Left ventricle myocardium inferior (tissue), 1 donor: ENCODE measurements at places on chromosomes 12 and 14. TPM values are rescaled to one million over a fixed set of nuclear protein-coding genes. Genes with fewer than 3 reads are reported as not detected.

GRCh38 chr12:80776706-80777105 is 60.0 kb downstream of the MYF5 start:
- no peaks in the 10 kb centered on the region for H3K27me3 ChIP-seq
- peaks cover 18% of the 10 kb centered on the region for H3K4me1 ChIP-seq
- peak overlapping the region; percentile 70 for H3K27ac ChIP-seq
- H3K36me3 ChIP-seq: no peaks in the 10 kb centered on the region
- no peak overlapping the region for H3K4me3 ChIP-seq

GRCh38 chr14:68767248-68767645 is 25.6 kb downstream of the ZFP36L1 start:
- H3K27ac ChIP-seq: no peak overlapping the region
- no peak for DNase-seq
- peaks cover 36% of the 10 kb centered on the region for H3K4me1 ChIP-seq
- H3K27me3 ChIP-seq: no peaks in the 10 kb centered on the region

Gene SSTR1
- total RNA-seq: 0.69 TPM

- no peaks in the 10 kb centered on the region for H3K27me3 ChIP-seq
- no peak overlapping the region for H3K27ac ChIP-seq
- no peak overlapping the region for H3K4me3 ChIP-seq
- DNase-seq: no peak
These were observed 249.5 kb upstream of the DCN start for GRCh38 chr12:91432089-91432488.

GRCh38 chr12:59403259-59403932 is 192.4 kb upstream of the SLC16A7 start:
- no peaks in the 10 kb centered on the region for H3K36me3 ChIP-seq
- DNase-seq: no peak
- no peaks in the 10 kb centered on the region for H3K4me1 ChIP-seq
- H3K27me3 ChIP-seq: no peaks in the 10 kb centered on the region
- H3K27ac ChIP-seq: no peak overlapping the region
- H3K4me3 ChIP-seq: peak overlapping the region; percentile 26

Gene BICDL1
- 0.08 TPM for total RNA-seq

DNA sequence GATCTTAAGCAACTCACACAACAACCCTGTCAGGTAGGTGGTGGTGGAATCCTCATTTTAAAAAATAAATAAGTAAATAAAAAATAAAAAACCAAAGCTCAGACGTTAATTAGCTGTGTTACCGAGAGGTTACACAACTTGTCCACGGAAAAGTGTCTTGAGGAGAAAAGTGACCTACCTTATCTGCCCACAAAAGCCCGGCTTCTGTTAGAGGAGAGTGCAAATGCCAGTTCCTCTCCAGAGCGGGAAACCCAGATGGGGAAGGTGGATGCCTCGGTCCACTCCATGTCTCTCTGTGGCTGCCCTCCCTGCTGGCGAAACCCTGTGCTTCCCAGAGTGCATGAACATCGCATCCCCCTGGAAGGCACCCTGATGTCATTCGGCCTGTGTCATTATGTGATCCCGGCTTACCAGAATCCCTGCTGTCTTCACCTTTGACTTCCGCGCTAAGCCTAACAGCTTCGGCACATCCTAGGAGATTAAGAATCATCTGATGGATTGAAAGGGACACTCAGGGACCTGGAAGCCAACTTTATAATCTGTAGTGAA is 6.4 kb downstream of the MLXIP start:
- no peak overlapping the region for H3K4me3 ChIP-seq
- DNase-seq: no peak
- peak overlapping the region; percentile 76 for H3K27ac ChIP-seq
- H3K36me3 ChIP-seq: peaks cover 16% of the 10 kb centered on the region

Gene PPP2R5C
- total RNA-seq: 198 TPM
